Lung (tissue), 17 donors: ENCODE measurements at places on chromosomes 4 and X. TPM values are rescaled to one million over a fixed set of nuclear protein-coding genes. Genes with fewer than 3 reads are reported as not detected.

HPRT1 gene
- 12.3 TPM for total RNA-seq

WNK3 gene
- total RNA-seq, result 1.4 TPM

PRKG2 gene
- total RNA-seq, result 4.2 TPM

TLR10 gene
- total RNA-seq, result 4.4 TPM

RAB39B gene
- 0.83 TPM for total RNA-seq

GRCh38 chrX:72296991-72297390 lies 8.7 kb downstream of the CITED1 start:
- no peaks in the 10 kb centered on the region for H3K36me3 ChIP-seq
- DNase-seq, result no peak
- H3K27me3 ChIP-seq, result peaks cover 4% of the 10 kb centered on the region
- no peak overlapping the region for H3K27ac ChIP-seq
- no peak overlapping the region for H3K4me3 ChIP-seq
- H3K4me1 ChIP-seq, result no peaks in the 10 kb centered on the region

DNA sequence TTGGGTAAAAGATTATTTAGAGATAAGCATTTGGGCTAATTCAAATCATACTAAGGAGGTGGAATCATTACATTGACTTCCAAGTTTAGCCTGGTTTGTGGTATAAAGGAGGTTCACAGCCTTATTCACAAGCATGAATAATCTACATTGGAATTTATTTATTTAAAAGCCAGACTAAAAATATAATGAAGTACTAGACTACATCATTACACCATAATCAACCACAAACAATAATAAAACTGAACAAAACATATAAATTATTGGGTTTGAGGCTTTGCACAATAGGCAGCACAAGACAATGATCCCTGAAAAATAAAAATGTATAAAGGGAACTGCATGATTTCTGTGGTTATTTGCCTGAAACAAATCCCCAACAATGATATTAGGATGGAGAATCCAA lies 314.0 kb downstream of the GBA3 start:
- no peaks in the 10 kb centered on the region for H3K36me3 ChIP-seq
- no peak overlapping the region for H3K4me3 ChIP-seq
- H3K4me1 ChIP-seq, result no peaks in the 10 kb centered on the region
- DNase-seq, result no peak
- H3K27ac ChIP-seq, result no peak overlapping the region
- no peaks in the 10 kb centered on the region for H3K27me3 ChIP-seq

- no peaks in the 10 kb centered on the region for H3K4me1 ChIP-seq
- H3K4me3 ChIP-seq, result no peak overlapping the region
- DNase-seq, result no peak
- H3K36me3 ChIP-seq, result no peaks in the 10 kb centered on the region
- H3K27me3 ChIP-seq, result no peaks in the 10 kb centered on the region
Measured at GRCh38 chr4:153825126-153825525, 36.2 kb upstream of the SFRP2 start.

DNA sequence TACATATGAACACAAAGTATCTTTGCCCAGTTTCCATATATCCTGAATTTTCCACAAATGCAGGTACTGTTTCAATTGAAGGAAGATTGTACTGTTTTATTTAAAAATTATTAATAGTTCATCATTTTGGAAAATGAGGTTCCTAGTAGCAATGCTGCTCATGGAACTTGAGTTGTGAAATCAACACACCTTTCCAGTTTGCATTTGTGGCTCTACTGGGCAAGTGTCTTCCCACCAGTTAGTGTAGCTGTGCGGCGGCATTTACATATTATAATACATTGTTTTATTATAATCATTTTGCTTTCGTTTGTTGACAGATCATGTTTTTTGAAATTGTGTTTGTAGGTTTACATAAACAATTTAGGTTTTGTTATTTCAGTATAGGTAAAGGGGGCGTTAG lies 2.0 kb upstream of the DDX3X start:
- no peak for DNase-seq
- no peaks in the 10 kb centered on the region for H3K36me3 ChIP-seq
- peaks cover 17% of the 10 kb centered on the region for H3K27me3 ChIP-seq
- peak overlapping the region; percentile 99 for H3K27ac ChIP-seq

GRCh38 chr4:14868426-14869395 lies 133.6 kb upstream of the CPEB2 start:
- no peaks in the 10 kb centered on the region for H3K4me1 ChIP-seq
- H3K4me3 ChIP-seq, result no peak overlapping the region
- no peaks in the 10 kb centered on the region for H3K27me3 ChIP-seq
- H3K27ac ChIP-seq, result no peak overlapping the region

DNA sequence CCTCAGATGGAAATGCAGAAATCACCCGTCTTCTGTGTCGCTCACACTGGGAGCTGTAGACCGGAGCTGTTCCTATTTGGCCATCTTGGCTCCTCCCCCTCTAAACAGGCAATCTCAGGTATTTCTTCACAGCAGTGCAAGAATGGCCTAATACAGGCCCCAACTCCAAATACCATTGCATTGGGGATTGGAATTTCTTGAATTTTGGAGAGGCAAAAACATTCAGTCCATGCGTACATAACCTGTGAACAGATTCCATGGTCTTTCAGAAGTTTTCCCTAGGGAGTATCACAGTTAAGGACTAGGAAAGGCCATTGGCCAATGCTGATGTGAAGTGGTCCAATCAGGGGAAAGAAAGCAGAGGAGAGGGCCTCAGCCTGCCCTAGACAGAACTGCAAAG lies 128.2 kb upstream of the NOCT start:
- no peak overlapping the region for H3K4me3 ChIP-seq
- H3K36me3 ChIP-seq, result no peaks in the 10 kb centered on the region
- H3K27me3 ChIP-seq, result no peaks in the 10 kb centered on the region
- no peak overlapping the region for H3K27ac ChIP-seq
- DNase-seq, result no peak
- peaks cover 1% of the 10 kb centered on the region for H3K4me1 ChIP-seq

GRCh38 chr4:171473155-171473554 lies 340.0 kb upstream of the GALNTL6 start:
- DNase-seq, result no peak
- H3K27ac ChIP-seq, result no peak overlapping the region
- H3K36me3 ChIP-seq, result no peaks in the 10 kb centered on the region
- H3K27me3 ChIP-seq, result no peaks in the 10 kb centered on the region

- H3K4me3 ChIP-seq, result peak within 1 kb of the TSS; percentile 81
- H3K27me3 ChIP-seq, result no peaks in the 10 kb centered on the region
- H3K27ac ChIP-seq, result peak within 1 kb of the TSS; percentile 93
Measured at GRCh38 chr4:57109847-57110639, at the start of gene IGFBP7. IGFBP7 (minus strand) TSS chr4:57110385; CDS start chr4:57110351, 34 bp downstream.

- DNase-seq, result no peak
- no peaks in the 10 kb centered on the region for H3K36me3 ChIP-seq
- H3K4me1 ChIP-seq, result peaks cover 7% of the 10 kb centered on the region
- peak overlapping the region; percentile 77 for H3K27ac ChIP-seq
Measured at GRCh38 chr4:87391576-87392054, 627 bp upstream of the HSD17B11 start.

DNA sequence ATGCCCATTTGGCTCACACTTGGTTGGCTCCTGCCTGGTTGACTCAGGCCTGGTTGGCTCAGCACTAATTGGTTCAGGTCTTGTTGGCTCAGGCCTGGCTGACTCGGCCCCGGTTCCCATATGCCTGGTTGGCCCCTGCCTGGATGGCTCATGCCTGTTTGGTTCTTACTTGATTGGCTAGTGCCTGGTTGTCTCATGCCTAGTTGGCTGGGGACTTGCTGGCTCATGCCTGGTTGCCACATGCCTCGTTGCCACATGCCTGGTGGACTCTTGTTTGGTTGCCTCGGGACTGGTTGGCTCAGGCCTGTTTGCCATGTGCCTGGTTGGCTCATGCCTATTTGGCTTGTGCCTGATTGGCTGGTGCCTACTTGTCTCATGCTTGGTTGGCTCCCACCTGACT lies 103.7 kb downstream of the APOOL start:
- no peak overlapping the region for H3K27ac ChIP-seq
- no peak overlapping the region for H3K4me3 ChIP-seq
- peaks cover 11% of the 10 kb centered on the region for H3K27me3 ChIP-seq
- no peaks in the 10 kb centered on the region for H3K36me3 ChIP-seq
- no peak for DNase-seq

GRCh38 chr4:153620352-153620751 lies 63.7 kb upstream of the TLR2 start:
- peaks cover 27% of the 10 kb centered on the region for H3K36me3 ChIP-seq
- H3K4me3 ChIP-seq, result no peak overlapping the region
- H3K27me3 ChIP-seq, result no peaks in the 10 kb centered on the region
- no peak overlapping the region for H3K27ac ChIP-seq
- H3K4me1 ChIP-seq, result no peaks in the 10 kb centered on the region
- no peak for DNase-seq

GRCh38 chrX:3549411-3549911 lies 164.0 kb downstream of the PRKX start:
- peak overlapping the region; percentile 25 for H3K27ac ChIP-seq
- H3K4me3 ChIP-seq, result no peak overlapping the region
- no peak for DNase-seq
- H3K4me1 ChIP-seq, result no peaks in the 10 kb centered on the region

DNA sequence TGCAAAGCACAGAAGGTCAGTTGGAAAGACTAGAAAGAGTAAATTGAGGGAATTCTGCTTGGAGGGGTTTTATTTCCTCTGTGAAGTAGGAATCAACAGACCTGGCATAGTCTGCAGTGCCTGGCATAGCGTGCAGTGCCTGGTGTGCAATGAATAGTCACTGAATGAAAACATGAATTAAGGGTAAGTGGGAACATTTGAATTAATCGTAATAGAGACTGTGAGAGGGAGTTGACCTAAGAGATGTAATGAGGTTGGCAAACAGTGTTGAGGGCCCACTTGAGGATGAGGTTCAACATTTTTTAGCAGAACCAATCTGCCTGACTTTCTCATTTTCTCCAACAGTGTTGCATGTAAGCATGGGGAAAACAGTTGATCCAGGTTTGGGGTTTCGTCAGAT lies 377.2 kb upstream of the FTHL17 start:
- H3K4me3 ChIP-seq, result no peak overlapping the region
- H3K4me1 ChIP-seq, result no peaks in the 10 kb centered on the region
- no peaks in the 10 kb centered on the region for H3K27me3 ChIP-seq
- no peaks in the 10 kb centered on the region for H3K36me3 ChIP-seq

- no peaks in the 10 kb centered on the region for H3K36me3 ChIP-seq
- H3K27ac ChIP-seq, result no peak within 1 kb of the TSS
- H3K27me3 ChIP-seq, result no peaks in the 10 kb centered on the region
Measured at GRCh38 chrX:106611679-106612392, at the start of gene RADX. RADX (plus strand) TSS chrX:106611978; CDS start chrX:106612081, 103 bp downstream.

- H3K4me1 ChIP-seq, result no peaks in the 10 kb centered on the region
- H3K36me3 ChIP-seq, result no peaks in the 10 kb centered on the region
- no peak overlapping the region for H3K4me3 ChIP-seq
- H3K27me3 ChIP-seq, result no peaks in the 10 kb centered on the region
- H3K27ac ChIP-seq, result no peak overlapping the region
- no peak for DNase-seq
Measured at GRCh38 chrX:1341545-1342184, 5.1 kb downstream of the IL3RA start.

DNA sequence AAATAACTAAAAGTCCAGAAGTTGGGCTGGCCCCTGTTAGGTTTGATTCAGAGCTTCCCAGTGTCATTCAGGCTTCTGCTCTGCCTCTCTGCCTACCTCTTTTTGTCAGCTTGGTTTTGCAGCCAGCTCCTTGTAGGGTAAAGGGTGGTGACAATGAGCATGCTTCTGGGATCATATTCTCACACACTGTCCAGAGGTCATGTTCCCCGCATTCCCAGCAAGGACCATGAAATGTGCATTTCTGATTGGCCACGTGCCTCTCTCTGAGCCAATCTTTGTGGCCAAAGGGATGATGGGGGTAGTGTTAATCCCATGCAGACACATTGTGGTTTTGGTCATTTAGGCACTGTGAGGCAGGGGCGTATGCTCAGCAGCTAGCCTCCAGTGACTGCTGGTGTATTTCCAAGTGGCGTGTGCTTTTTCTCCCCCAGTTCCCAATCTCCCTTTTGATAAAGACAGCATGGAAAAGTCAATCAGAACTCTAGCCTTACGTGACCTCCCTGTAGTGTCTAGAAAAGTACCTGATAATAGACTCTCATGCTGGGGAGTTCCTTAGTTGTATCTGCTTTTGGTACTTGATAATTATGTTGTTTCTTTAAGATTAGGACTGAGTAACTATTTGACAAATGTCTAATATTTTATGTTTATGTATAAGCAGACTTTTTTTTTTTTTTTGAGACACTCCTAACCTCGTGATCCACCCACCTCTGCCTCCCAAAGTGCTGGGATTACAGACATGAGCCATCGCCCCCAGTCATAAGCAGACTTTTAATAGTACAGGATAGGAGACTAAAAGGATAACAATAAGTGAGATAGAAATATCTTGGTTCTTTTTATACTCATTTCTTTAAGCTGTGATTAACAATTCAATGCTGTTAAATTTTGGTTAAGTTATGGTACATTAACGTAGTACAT lies 57.8 kb downstream of the KIAA0232 start:
- H3K27me3 ChIP-seq, result no peaks in the 10 kb centered on the region
- H3K27ac ChIP-seq, result peak overlapping the region; percentile 50
- no peaks in the 10 kb centered on the region for H3K4me1 ChIP-seq
- H3K4me3 ChIP-seq, result no peak overlapping the region
- peak; percentile 7 for DNase-seq
